Stimulated activated CD8-positive, alpha-beta memory T cell treated with anti-CD3 and anti-CD28 coated beads, Interleukin-4, amount 100 ng/mL, for 4 hours (primary cell): ENCODE measurements at places on chromosomes 16 and 17.

DNA sequence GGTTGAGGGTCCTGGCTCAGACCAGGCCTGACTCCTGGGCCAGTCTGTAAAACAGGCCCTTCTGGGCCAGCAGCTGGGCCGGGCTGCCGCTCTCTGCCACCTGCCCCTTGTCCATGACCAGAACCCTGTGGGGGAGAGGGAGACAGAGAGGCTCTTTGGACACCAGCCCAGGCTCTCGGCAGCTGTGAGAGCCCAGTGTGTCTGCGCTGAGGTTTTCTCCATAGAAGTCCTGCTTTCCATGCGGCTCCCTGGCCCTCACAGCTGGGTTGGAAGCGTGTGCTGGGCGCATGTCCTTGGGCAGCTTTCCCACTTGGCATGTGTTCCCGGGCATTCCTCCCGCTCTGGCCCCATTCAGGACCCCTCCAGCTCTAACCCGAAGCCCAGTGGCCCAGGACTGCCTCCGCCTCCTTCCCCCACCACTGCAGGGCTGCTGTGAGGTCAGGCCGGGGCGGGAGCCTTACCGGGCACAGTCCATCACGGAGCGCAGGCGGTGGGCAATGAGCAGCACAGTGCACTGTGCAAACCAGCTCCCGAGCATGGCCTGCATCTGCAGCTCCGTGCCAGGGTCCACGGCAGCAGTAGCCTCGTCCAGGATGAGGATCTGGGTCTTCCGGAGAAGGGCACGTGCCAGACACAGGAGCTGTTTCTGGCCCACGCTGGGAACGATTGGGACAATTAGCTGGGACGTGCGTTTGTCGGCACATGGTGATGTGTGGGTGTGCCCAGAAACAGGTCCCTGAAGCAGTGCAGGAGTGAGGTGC lies 73.0 kb downstream of the ABCC6 start:
- DNase-seq = no peak

GRCh38 chr16:58346831-58347371 lies 45.4 kb upstream of the GINS3 start:
- no peak for DNase-seq

DNA sequence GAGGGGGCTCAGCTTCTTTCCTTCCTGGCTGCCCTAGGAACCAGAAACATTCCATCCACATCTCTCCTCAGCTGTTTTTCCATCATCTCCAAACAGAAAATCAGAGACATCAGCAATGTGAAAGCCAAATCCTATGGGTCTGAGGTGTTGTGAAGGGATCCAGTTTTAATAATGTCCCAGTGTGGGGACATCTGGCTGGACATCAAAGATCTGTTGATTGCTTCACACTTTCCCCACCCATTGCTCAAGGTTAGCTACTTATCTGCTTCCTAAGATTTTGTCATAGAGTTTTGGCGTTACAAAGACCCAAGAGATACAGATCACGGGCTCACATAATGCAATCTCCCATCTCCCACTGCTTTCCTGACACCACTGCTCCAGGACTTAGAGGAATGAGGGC lies 47.8 kb upstream of the AXIN2 start:
- no peak for DNase-seq

- peak; percentile 71 for DNase-seq
These were observed 4.3 kb downstream of the KAT2A start for GRCh38 chr17:42116705-42117396.

DNA sequence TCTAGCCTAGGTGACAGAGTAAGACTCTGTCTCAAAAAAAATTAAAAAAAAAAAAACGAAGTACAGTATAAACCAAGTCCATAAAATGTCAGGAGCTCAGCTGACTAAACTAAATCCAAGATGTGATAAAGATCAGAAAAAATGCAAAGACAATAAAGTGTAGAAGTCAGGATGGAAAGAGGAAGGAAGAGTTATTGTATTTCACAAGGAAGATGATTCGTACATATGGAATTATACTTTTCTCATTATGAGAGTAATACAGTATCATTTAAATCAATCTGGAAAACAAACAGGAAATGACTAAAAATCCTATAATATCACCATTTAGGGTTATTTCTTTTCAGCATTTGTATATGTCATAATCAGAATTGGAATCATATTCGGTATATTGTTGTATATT lies 11.4 kb upstream of the APOH start:
- no peak for DNase-seq

- DNase-seq = no peak
These were observed 312.4 kb upstream of the CDH5 start for GRCh38 chr16:66054095-66054494.

DNA sequence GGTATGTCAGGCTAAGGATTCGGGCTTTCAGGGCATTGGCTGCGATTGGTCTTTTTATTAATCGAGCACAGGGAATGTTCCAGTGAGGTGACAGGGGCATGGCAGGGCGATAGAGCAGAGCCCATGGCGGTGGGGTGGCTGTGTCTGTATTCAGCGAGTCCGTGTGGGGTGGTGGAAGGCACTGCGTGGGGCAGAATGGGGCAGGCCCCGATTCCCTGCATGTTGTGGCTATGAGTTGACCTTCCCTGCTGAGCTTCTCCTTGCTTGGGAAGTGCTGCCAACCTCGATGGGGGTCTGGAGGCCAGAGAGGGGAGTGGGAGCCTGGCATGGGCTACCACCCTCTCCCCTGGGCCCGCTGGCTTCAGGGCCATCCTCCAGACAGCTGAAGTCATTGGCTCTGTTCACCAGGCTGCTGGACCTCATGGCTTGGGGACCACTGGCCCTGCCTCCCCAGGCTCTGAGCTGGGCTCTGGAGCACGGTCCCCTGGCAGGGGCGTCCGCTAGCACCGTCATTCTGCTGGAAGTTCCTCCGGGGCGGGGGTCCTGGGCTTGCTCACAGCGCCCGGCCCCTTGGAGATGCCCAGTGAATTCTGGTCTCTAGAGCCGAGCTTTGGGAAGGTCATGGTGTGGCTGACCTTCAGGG lies 92.1 kb downstream of the NPIPB11 start:
- DNase-seq = no peak

DNA sequence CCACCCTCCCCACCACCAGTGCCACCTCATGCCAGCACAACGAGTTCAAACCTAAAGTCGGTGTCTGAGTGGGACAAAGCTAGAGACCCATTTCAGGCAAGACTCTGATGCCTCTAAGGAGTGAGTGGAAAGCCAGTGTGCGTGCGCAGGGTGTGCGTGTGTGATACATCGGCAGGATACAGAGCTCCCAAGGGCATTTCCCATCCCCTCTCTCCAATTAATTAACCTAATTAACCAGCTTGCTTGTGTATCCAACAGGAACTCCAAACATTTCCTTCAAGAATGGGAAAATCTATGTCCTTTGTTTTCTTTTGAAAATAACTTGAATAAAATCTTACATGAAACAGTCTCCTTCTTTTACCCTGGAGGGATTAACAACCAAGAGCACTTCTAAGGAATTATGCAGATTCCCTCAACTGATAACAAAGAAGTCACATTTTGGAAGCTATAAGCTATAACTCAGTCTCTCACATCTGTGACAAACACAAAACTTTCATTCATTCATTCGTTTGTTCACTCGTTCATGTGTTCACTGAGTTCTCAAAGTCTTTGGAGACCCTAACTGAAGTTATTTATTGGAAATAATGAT lies 9.9 kb downstream of the ATPAF2 start:
- DNase-seq = no peak

DNA sequence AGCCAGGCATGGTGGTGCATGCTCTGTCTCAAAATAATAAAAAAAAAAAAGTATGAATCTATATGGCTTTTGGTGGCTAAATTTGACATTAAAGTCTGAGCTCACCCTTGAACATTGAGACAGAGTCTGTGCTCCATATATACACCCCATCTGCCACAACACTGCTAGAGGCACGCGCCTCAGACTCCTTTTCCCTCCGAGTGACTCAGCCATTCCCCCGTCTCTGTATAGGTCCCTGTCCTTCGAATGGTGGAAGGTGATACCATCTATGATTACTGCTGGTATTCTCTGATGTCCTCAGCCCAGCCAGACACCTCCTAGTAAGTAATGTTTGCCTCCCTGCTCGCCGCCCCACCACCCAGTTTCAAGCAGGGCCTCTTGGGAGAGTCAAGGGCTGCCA lies 4.5 kb upstream of the EFNB3 start:
- no peak for DNase-seq

DNA sequence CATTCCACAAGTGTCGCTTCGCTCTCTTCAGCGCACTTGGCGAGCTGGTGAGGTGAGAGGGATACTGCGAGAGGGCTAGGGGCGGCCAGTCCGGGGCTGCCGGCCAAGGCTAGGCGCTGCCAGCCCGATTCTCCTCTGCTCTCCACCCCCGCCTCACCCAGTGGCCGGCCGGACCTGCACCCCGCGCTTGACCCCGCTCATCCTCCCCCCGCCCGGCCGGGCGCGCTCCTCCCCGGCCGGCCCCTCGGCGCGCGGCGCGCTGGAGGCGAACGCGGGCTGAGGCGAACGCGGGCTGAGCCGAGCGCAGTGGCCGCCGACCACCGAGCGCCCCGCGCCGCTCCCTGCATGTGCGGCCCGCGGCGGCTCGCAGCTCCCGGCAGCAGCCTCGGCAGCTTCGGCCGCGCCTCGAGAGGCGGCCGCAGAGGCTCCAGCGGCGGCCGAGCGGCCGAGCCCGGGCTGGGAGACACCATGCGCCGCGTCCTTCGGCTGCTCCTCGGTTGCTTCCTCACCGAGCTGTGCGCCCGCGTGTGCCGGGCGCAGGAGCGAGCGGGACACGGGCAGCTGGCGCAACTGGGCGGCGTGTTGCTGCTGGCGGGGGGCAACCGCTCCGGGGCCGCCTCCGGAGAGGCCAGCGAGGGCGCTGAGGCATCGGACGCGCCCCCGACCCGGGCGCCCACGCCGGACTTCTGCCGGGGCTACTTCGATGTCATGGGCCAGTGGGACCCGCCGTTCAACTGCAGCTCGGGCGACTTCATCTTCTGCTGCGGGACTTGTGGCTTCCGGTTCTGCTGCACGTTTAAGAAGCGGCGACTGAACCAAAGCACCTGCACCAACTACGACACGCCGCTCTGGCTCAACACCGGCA lies at the start of gene SHISA9:
SHISA9 (plus strand) TSS at position 2 of the 865 bp plus-strand sequence.
- no peak for DNase-seq

DNA sequence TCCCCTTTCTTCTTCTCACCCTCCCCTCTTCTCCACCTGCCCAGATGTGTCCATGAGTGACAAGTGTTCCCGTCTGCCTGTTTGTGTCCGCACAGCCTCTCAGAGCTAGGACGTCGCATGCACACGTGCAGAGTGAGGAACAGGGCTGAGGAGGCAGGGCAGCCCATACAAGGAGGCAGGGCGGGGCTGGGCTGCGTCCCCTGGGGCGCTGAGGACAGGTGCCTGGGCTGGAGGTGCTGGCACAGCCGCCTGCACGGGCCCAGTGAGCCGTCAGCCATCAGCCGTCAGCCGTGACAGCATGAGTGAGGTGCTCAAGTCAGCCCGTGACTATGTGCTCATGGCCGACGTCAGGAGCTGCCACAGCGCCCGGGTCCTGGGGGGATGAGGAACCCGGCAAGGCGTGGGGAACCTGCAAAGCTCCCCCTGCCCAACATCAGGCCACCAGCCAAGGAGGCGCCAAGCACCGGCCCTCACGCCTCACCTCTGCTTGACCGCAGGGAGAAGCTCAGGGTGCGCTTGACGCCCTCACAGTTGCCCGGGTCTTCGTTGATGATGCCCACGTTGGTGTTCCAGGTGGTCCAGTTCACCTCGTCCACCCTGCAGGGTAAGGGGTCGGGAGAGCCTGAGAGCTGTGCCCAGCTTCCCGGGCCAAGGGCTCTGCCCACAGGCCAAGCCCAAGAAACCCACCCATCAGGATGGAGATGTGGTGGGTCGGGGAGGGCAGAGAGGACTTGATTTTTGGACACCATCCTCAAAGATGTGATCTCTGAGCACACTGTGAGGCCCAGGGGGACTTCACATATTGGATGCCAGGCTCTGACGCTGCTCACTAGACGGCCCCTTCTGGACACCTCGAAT lies 13.7 kb upstream of the TRPV3 start:
- no peak for DNase-seq

DNA sequence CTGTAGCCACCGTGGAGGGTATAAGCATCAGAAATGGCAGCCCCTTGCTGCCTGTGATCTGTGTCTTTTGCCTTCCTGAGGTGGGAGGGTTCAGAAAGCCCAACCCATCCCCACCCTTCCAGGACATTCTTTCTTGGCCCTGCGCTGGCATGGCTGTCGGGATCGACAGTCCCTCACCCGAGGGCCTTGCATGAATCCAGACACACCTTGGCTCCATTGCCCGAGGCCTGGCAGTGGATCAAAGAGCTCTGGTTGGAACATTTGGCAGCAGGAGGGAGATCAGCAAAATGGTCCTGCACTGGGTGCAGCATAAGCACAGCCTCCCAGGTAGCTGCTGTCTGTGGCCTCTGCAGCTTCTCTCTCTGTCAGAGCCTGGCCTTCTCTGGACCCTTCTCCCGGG lies 246.6 kb upstream of the MAF start:
- DNase-seq = no peak

DNA sequence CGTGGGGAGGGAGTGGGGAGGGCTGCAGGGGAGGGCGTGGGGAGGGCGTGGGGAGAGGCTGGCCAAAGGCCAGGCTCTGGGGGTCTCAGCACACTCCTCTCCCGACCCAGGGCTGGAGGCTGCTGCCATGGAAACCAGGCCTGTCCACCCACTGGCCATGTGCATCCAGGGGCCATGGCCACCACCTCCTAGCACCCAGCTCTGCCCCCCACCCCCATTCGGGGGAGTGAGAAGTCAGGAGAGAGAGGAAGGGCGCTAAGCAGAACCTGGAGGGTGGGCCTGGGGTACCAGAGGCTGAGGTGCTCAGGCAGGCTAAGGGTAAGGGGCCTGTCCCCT lies 29.6 kb downstream of the ENDOV start:
- DNase-seq = no peak

- DNase-seq = no peak
These were observed 54.5 kb downstream of the TUBD1 start for GRCh38 chr17:59838052-59838916.

DNA sequence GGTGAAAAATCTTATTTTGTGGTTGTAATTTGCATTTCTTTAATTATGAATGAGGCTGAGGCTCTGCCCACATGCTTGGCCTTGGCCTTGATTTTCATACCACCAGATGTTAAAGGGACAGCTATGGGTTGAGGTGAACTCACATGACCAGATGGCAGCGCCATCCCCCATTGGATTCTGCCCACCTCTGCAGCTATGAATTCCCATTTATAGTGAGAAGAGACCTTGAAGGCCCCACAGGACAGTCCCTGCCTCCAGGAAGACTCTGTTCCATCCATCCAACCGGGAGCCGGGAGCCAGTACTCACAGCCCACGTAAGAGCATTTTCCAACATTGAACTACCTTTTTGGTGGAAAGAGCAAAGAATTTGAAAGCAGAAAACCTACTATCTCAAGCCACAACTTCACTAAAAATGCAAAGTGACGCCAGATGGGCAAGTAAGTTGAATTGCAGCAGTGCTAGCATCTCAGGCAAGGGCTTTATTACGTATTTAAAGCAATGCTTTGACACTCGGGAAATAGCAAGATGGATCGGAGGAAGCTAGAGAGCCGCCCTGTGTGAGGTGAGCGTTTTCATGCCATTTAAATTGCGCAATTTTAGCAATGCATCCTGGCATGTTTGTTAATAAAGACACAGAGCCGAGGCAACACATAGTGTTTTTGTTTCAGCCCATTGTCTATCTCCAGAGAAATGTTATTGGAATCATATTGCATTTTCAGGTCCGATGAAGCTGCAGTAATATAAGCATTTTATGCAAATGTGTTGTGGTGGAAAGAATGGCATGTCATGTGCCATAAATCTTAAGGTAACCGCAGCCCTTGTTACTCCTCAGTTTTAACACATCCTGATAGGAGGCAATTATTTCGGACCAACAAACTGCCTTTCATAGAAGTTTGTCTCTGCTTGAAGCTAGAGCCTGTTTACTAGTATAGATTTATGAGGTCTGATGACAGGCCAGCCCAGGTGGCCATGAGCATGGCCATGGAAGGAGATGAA lies 273.4 kb upstream of the TNRC6C start:
- no peak for DNase-seq

GRCh38 chr16:27486344-27486743 lies 63.4 kb downstream of the GTF3C1 start:
- no peak for DNase-seq

GRCh38 chr16:84692451-84693214 lies 7.2 kb upstream of the USP10 start:
- no peak for DNase-seq
